ENCODE measurements at places on chromosomes 3 and 15. TPM values are rescaled to one million over a fixed set of nuclear protein-coding genes. Genes with fewer than 3 reads are reported as not detected.
A peak's percentile ranks its signal among the peaks of the same experiment; 100 is the strongest.

Gene DNASE1L3
- total RNA-seq: not detected

Gene CCDC39
- not detected for total RNA-seq

Gene NPAP1
- not detected for total RNA-seq

Gene DAZL
- not detected for total RNA-seq

Gene DZIP1L
- total RNA-seq: not detected

Gene SEMA5B
- not detected for total RNA-seq

Gene USF3
- 11.9 TPM for total RNA-seq

Gene SI
- not detected for total RNA-seq

Gene FILIP1L
- total RNA-seq: 0.13 TPM

Gene GRIP2
- total RNA-seq: not detected

Gene ROPN1
- not detected for total RNA-seq

Gene RHOA
- 432 TPM for total RNA-seq

GRCh38 chr15:70627734-70628548, 135.4 kb downstream of the UACA start:
- no peak overlapping the region for H3K4me3 ChIP-seq
- H3K36me3 ChIP-seq: no peaks in the 10 kb centered on the region
- no peak for DNase-seq
- no peak overlapping the region for H3K27ac ChIP-seq
- H3K27me3 ChIP-seq: peaks cover 7% of the 10 kb centered on the region

- no peak overlapping the region for H3K4me3 ChIP-seq
- H3K27me3 ChIP-seq: no peaks in the 10 kb centered on the region
- DNase-seq: no peak
Measured at GRCh38 chr3:64945171-64945729, 257.4 kb upstream of the ADAMTS9 start.

DNA sequence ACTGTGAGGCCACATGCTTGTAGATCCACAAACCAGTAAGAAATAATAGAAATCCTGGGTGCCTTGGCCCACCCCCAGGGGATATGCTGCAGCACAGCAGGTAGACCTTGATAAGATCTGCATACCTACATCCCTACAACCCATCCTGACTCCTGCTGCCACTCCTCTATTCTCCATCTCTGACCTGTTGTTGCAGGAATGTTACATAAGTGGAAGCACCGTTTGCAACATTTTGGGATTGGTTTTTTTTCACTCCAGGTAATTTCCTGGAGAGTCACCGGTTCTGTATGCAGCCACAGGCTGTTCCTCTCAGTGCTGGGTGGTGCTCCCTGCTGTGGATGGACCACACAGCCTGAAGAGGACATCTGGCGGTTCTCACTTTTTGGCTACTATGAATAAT, 16.1 kb upstream of the CSPG5 start:
- no peak for DNase-seq
- no peaks in the 10 kb centered on the region for H3K4me1 ChIP-seq
- no peaks in the 10 kb centered on the region for H3K27me3 ChIP-seq
- H3K4me3 ChIP-seq: no peak overlapping the region

GRCh38 chr15:74265046-74265639, 29.0 kb downstream of the CCDC33 start:
- no peaks in the 10 kb centered on the region for H3K4me1 ChIP-seq
- no peaks in the 10 kb centered on the region for H3K36me3 ChIP-seq
- H3K27ac ChIP-seq: no peak overlapping the region
- peak; percentile 39 for DNase-seq
- H3K27me3 ChIP-seq: peaks cover 14% of the 10 kb centered on the region

- DNase-seq: no peak
- H3K4me1 ChIP-seq: no peaks in the 10 kb centered on the region
- no peak overlapping the region for H3K27ac ChIP-seq
- peaks cover 5% of the 10 kb centered on the region for H3K27me3 ChIP-seq
- H3K4me3 ChIP-seq: no peak overlapping the region
- H3K36me3 ChIP-seq: no peaks in the 10 kb centered on the region
Measured at GRCh38 chr3:69674752-69675151, 64.5 kb upstream of the MITF start.

- H3K27ac ChIP-seq: no peak overlapping the region
- H3K4me1 ChIP-seq: no peaks in the 10 kb centered on the region
- no peak overlapping the region for H3K4me3 ChIP-seq
- H3K36me3 ChIP-seq: no peaks in the 10 kb centered on the region
- DNase-seq: no peak
Measured at GRCh38 chr15:48221885-48222284, 15.8 kb downstream of the SLC12A1 start.

DNA sequence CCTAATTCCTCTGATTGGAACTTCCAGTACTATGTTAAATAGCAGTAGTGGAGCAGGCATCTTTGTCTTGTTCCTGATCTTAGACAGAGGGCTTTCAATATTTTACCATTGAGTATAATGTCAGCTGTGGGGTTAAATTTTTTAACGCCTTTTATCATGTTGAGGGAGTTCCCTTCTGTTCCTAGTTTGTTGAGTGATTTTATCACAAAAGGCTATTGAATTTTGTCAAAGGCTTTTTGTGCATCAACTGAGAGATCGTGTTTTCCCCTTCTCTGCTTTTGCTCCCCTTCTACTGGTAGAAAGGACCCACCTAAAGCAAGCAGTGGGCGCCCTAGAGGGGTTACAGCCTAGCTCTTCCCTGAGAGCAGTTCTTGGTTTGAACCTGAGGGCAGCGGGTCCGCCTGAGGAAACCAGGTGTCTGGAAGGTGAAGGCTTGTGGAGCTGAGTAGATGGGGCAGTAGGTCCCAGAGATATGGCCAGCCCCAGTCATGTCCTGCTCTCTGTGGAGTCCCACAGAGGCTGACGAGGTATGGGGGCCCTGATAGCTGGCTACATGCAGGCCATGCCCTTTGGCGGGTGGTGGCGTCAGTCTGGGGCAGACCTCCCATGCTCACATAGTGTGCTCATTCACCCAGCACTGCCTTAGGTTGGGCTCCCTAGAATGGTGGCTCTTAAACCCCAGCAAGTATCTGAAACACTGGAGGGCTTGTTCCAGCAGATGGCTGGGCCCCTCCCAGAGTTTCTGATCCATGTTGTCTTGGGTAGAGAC, 11.3 kb downstream of the HDAC11 start:
- no peak overlapping the region for H3K27ac ChIP-seq
- no peak overlapping the region for H3K4me3 ChIP-seq
- no peak for DNase-seq
- no peaks in the 10 kb centered on the region for H3K36me3 ChIP-seq
- H3K4me1 ChIP-seq: no peaks in the 10 kb centered on the region

DNA sequence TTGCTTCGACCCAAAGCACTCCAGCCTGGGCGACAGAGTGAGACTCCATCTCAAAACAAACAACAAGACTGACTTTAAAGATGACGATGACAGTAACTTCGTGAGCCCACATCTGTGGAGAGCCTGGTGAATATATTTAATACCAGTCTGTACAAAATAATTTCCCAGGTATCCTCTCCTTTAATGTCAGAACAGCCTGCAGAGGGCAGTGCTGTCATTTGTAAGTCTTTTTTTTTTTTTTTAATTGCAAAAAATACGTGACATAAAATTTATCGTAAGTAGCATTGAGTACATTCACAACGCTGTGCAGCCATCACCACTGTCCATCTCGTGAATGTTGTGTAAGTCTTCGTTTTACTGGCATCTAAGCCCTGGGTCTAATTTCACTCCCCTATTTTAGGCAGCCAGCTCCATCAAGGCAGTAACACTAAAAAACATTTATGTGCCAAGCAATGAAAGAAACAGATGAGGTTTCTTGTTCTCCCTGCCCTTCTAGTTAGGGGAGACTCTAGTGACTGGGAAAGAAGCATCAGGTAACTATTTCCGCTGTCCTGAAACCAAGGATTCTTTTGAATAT, 1.4 kb downstream of the HTD2 start:
- H3K27me3 ChIP-seq: no peaks in the 10 kb centered on the region
- DNase-seq: peak; percentile 73
- peak overlapping the region; percentile 100 for H3K27ac ChIP-seq
- peaks cover 25% of the 10 kb centered on the region for H3K4me1 ChIP-seq

DNA sequence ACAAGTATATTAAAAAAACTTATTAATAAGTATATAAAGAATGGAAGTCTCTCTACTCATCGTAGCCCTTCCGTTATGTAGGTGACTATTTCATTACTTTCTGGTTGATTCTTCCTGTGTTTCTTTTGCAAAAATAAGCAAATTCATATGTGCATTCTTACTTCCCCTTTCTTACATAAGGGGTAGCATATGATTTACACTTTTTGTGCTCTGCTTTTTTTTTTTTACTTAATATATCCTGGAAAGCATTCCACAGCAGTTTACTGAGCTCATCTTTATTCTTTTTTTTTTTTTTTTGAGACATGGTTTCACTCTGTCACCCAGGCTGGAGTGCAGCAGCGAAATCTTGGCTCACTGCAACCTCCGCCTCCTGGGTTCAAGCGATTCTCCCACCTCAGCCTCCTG, 12.9 kb downstream of the SCAMP5 start:
- DNase-seq: no peak
- H3K36me3 ChIP-seq: no peaks in the 10 kb centered on the region
- no peaks in the 10 kb centered on the region for H3K4me1 ChIP-seq
- peaks cover 2% of the 10 kb centered on the region for H3K27me3 ChIP-seq

GRCh38 chr3:141796081-141796888, 33.1 kb downstream of the GRK7 start:
- H3K4me1 ChIP-seq: peaks cover 51% of the 10 kb centered on the region
- H3K36me3 ChIP-seq: no peaks in the 10 kb centered on the region
- peak; percentile 94 for DNase-seq
- no peaks in the 10 kb centered on the region for H3K27me3 ChIP-seq

GRCh38 chr15:54566654-54567053, 588.4 kb downstream of the UNC13C start:
- no peak overlapping the region for H3K4me3 ChIP-seq
- H3K27me3 ChIP-seq: peaks cover 1% of the 10 kb centered on the region
- no peaks in the 10 kb centered on the region for H3K36me3 ChIP-seq
- no peak overlapping the region for H3K27ac ChIP-seq
- no peaks in the 10 kb centered on the region for H3K4me1 ChIP-seq
- DNase-seq: no peak

DNA sequence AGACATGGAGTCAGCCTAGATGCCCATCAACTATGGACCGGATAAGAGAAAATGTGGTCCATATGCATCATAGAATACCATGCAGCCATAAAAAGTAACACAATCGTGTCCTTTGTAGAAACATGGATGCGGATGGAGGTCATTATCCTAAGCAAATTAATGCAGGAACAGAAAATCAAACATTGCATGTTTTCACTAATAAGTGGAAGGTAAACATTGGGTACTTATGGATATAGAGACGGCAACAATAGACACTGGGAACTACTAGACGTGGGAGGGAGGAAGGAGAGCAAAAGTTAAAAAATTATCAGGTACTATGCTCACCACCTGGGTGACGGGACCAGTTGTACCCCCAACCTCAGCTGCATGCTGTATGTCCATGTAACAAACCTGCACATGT, 2.5 kb downstream of the PLD1 start:
- H3K36me3 ChIP-seq: no peaks in the 10 kb centered on the region
- peaks cover 14% of the 10 kb centered on the region for H3K4me1 ChIP-seq
- no peak overlapping the region for H3K4me3 ChIP-seq
- H3K27ac ChIP-seq: no peak overlapping the region
- DNase-seq: no peak
- peaks cover 38% of the 10 kb centered on the region for H3K27me3 ChIP-seq

DNA sequence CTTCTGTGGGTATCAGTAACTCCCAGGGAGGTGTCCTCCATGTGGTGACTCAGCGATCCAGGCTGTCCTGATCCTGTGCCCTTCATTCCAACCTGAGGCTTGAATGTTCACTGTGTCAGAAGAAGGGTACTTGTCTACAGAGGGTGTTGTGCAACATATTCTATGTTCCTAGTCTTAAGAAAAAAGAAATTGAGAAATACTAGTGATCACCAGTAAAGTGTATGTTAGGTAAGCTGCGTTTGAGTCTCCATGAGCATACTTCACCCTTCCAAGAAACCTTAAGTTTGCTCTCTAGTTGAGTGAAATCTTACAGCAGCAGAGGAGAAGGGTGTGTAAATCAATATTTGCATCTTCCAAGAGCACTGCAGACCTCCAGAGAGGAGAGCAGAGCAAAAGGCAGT, 122.2 kb upstream of the SLC24A5 start:
- H3K27me3 ChIP-seq: no peaks in the 10 kb centered on the region
- no peak overlapping the region for H3K27ac ChIP-seq
- H3K4me1 ChIP-seq: no peaks in the 10 kb centered on the region

DNA sequence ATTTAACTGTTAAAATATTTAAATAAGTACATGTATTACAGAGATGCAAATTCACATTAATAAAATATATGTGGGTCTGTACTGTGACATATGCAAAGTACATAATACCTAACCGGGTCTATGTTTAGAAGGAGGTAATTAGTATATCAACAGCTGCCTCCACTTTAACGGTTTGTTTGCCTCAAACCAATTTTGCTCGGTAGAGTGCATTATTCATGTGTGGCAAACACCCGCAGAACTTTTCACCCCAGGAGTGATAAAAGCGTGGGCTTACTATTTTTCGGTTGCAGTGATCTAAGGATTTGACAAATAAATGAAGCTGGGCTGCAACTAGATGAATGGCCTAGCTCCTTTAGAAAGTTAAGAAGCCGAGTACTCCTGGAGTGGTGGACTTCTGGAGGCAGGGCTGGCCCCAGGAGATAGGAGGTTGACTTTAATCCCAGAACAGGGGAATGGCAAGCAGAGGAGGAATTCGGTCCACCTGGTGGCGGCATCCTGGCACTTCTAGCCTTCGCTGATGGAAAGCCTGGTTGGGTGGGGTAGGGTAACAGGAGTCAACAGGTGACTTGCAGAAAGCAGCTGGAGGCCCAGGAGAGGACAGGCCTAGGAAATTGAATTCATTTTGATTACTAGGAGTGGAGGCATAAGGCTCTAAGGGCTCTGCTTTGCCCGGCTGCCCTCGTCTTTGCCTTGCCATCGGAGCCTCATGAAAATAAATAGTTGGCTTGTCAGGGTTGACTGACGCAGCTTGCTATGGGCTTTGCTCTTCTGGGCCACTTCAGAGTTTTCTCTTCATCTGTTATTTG, 2.4 kb downstream of the SLCO3A1 start:
- no peak overlapping the region for H3K27ac ChIP-seq
- DNase-seq: peak; percentile 35
- no peaks in the 10 kb centered on the region for H3K27me3 ChIP-seq
- H3K36me3 ChIP-seq: no peaks in the 10 kb centered on the region
- H3K4me3 ChIP-seq: no peak overlapping the region

GRCh38 chr15:100980410-100981046, 61.4 kb downstream of the LRRK1 start:
- H3K4me3 ChIP-seq: no peak overlapping the region
- peaks cover 11% of the 10 kb centered on the region for H3K27me3 ChIP-seq
- no peak for DNase-seq
- H3K4me1 ChIP-seq: no peaks in the 10 kb centered on the region
- no peak overlapping the region for H3K27ac ChIP-seq

GRCh38 chr3:124351430-124352148, 359.7 kb upstream of the ROPN1 start:
- no peaks in the 10 kb centered on the region for H3K36me3 ChIP-seq
- H3K27me3 ChIP-seq: peaks cover 2% of the 10 kb centered on the region
- H3K27ac ChIP-seq: no peak overlapping the region
- no peak for DNase-seq

DNA sequence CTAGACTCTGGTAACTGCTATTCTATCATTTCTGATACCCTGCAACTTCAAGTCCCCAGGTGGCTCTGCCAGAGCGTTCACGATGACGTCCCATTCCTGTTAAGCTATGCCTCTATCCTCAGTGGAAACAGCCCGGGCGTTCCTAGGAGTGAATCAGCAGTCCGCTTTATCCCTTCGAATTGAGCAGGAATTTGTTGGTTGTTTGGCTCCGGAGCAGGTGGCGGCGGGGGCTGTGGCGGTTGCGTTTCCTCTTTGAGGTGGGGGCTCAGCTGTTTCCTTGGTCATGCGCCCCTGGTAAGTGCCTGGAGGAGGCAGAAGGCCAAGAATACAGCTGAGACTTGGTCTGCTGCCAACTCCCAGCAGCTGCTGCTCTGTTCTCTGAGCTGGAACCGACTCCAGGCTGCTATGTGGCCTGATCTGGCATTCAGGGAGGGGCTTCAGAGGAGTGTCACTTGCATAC, 25.2 kb downstream of the ARPP21 start:
- H3K4me1 ChIP-seq: no peaks in the 10 kb centered on the region
- no peak overlapping the region for H3K27ac ChIP-seq
- DNase-seq: no peak
- H3K4me3 ChIP-seq: no peak overlapping the region
- no peaks in the 10 kb centered on the region for H3K36me3 ChIP-seq
